ENCODE measurements at places on chromosomes 12 and 14. TPM values are rescaled to one million over a fixed set of nuclear protein-coding genes. Genes with fewer than 3 reads are reported as not detected.

DNA sequence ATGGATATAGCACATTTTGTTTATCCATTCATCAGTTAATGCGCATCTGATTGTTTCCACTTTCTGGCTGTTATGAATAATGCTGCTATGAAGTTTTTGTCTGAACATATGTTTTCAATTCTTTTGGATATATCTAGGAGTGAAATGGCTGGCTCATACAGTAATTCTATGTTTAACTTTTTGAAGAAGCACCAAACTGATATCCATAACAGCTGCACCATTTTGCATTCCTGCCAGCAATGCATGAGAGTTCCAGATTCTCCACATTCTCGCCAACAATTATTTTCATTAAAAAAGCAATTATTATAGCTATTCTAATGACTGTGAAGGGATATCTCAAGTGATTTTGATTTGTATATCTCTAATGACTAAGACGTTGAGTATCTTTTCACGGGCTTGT, 89.9 kb upstream of the PPP4R3A start:
- no peak for DNase-seq

GRCh38 chr14:64718762-64719161, 14.5 kb downstream of the PLEKHG3 start:
- no peak for DNase-seq

DNA sequence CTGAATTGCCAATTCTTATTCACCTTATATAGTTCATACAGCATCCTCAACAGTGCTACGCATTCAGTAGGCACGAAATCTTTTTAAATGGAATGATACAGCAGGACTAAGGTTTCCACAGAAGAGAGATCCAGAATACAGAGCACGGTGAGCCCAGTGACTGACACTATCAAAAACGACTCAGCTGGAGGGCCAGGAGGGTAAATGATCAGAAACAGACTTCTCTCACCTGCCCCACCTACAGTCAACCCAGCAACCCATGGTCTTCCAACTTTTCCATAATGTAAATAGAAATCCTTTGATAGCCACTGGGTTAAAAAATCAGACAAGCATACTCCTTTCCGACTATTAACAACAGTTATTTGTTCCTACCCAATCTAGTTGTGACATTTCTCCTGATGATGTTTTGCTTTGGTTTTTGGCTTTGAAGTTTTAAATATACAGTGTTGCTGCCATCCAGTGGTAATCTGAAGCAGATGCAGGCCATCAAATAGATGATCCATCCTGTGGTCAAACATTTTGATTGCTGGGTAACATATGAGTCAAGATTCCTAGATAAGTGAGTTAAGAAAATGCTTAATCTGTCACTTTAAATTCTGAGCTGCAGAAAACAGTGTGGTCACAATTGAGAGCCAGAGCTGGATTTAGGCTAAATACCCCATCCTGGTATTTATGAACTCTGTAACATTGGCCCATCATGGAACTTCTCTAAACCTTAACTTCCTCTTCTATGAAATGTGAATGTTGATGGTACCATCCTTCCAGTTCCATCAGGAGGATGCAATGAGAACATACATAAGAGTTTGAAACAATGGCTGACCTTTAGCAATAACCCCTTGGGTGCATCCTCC, 42.0 kb downstream of the GPHB5 start:
- peak; percentile 50 for DNase-seq

DNA sequence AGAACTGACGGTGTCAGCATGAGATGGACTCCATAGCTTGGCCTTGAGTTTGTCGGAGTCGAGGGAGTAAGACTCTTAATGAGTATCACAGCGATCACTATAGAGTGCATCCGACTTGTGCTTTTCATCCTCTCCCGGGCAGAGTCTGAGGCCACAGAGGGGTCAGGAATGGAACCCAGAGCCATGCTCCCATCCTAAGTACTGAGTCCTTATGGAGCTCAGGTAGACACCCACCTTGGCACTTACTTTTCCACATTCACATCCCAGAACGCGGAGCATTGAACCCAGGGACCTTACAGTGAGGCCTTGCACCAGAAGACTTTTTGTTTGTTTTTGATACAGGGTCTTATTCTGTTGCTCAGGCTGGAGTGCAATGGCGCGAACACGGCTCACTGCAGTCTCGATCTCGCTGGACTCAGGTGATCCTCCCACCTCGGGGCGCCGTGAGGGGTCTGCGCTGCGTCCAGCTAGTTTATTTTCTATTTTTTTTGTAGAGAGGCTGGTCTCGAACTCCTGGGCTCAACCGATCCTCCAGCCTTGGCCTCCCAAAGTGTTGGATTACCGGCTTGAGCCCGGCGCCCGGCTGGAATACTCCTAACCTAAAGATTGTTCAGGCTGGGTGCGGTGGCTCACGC, 719 bp upstream of the SRSF9 start:
- no peak for DNase-seq

DNA sequence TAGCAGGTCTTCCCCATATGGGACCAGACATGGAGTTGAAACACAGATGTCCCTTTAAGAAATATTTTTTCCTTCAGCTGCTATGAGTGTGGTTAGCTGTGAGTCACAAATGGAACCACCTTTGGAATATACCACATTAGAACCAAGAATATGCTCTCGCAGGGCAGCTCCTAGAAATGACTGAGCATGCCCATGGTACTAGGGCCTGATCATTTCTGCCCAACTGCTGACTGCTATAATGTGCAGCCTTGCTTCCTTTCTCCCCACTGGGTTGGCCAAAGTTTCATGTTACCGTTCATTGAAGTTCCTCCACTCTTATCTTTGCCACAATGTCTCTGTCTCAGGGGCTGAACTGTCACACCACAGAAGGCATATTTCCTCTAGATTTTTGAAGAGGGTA, 1074.6 kb downstream of the FLRT2 start:
- DNase-seq = peak; percentile 90

- DNase-seq = no peak
These were observed 62.6 kb downstream of the PLXNC1 start for GRCh38 chr12:94211021-94211420.

- no peak for DNase-seq
These were observed 9.1 kb downstream of the CREBL2 start for GRCh38 chr12:12620730-12621315.

DNA sequence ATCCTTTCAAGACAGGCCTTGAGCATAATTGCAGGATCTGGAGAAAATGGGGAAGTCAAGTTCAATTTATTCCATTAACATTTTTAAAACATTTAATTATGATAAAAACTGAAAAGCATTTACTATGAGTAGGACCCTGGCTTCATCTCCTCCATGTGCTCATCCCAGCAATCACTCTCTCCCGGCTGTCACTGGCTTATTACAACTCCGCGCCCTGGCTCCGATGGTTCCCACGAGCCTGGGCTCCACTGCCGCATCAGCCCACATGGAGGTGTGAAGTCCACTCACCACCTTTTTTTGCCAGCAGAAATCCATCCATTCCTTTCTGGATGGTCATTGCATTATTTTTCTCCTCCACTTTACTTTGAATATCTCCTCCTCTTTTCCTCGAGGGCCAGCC, 194.4 kb downstream of the EMP1 start:
- no peak for DNase-seq

DNA sequence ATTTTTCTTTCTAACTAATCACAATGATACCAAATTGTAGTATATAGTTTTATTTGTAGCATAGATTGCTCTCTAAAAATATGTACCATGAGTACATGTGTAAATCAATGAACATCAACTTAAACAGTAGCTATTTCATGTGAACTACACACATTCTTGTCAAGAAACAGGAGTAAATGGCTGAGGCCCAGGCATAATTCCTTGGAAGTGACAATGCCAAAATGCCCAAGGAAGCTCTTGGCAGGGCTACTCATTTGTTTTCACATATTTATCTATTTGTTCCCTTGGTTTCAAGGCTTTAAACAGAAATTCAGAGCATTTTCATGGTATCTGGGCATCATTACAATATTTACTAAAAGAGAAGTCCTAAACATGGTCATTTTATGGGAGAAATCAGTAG, 165.7 kb downstream of the SLC16A7 start:
- no peak for DNase-seq

DNA sequence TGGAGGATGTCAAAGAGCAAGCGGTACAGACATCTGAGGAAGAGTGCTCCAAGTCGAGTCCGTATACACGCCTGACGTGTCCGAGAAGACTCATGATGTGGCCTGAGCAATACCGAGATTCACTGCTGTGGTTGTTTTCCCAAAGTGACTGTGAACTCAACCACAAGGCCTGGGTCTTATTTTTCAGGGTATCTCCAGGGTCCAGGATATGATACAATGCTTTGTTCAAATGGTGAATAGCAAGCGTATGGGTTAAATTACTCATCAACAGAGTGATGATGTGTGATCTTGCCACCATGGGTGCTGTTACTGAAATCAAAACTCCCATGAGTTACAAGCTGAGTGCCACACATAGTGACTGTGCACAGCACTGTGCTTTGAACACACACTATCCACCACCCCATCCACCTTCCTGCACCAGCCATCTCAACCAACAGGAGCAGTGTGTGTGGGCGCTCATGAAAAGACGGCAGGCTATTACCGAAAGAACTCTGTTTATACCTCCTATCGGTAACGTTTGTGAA, 109.6 kb downstream of the BCAT1 start:
- no peak for DNase-seq

GRCh38 chr14:50763382-50764007, 67.5 kb downstream of the NIN start:
- peak; percentile 86 for DNase-seq

GRCh38 chr14:23145794-23146350, 26.8 kb upstream of the CEBPE start:
- DNase-seq = no peak

- no peak for DNase-seq
These were observed 17.1 kb downstream of the CDKL1 start for GRCh38 chr14:50379563-50379962.

DNA sequence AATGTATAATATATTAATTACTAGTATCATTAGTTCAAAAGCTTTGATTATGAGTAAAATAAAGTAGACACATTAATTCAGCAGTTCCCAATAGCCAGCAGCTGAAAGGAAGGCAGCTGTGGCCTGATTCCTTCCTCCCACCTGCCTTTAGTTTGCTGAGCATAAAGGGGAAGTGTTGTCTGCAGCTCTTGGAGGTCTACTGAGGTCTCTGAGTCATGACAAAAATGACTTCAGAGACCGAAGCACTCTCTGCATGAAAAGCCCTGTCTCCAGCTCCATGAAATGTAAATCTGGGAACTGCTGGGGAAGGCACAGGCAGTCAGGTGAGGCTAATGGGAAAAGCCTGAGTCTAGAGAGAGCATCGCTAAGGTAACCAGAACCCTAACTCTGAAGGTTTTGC, 165.4 kb downstream of the NRXN3 start:
- DNase-seq = no peak

Gene ZDHHC22
- 0.40 TPM for total RNA-seq

Gene PSEN1
- total RNA-seq = 31.7 TPM

Gene TMEM63C
- 0.16 TPM for total RNA-seq

Gene EMP1
- 141 TPM for total RNA-seq

Gene GPR84
- not detected for total RNA-seq

Gene CYP27B1
- total RNA-seq = not detected

Gene PLEK2
- not detected for total RNA-seq

Gene USP15
- 41.5 TPM for total RNA-seq

All from myocyte (in vitro differentiated cells).